ENCODE measurements at places on chromosomes 4 and X.

GRCh38 chr4:39415678-39416283 is 9.1 kb downstream of the KLB start:
- DNase-seq = no peak

GRCh38 chrX:105098201-105098600 is 122.3 kb downstream of the TEX13A start:
- DNase-seq = no peak

DNA sequence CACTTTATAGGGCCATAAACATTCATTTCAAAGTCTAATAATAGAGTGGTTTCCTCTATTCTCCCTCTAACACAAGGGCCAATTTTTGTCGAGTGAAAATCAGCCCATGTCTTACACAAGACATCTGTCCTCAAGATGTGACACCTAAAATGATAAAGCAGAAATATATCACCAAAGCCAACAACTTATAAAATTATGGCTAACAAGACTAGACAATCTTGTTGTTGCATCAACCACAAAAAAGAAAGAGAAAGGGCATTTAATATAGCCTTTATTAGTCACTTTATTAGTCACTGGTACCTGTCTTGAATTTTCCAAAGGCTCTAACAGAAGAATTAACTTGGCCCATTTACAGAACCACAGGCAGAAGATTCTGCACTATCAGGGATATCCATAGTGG is 161.6 kb downstream of the SMIM20 start:
- DNase-seq = no peak

GRCh38 chrX:120021927-120022326 is 55.6 kb downstream of the RHOXF2B start:
- DNase-seq = no peak

DNA sequence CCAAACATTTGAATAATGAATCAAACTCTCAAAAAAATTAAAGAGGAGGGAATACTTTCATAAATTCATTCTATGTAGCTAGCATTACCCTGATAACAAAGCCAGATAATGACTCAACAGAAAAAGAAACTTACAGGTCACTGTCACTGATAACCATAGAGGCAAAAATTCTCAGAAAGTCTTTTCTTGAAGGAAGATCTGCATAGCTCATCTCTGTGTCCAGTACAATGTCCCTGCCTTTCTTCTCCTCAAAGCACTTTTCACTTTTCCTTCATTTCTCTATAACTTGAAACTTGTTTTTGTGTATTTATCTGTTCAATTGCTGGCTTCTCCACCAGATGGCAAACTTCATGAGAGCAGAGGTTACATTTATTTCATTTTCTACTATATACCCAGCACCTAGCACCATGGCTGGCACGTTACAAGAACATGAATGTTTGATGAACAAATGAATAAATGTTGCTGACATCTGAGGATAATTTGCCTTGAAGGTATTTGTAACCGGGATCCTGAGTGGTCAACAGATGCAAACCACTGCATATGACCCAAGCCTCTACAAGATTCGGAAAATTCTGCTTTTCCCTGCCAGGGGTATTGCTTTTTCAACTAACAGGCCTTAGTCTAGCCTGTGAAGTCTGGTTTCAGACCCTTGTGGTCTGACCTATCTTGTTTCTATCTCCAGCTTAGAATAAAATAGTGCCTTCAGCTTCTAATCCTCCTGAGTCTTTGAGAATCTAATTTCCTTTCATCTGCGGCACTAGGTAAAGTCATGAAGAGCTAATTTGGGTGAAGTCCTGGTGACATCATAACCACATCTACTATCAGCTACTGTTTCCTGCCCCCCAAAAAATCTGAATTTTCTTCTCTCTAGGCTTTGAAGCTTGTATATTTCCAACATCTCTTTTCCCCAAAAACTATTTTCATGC is 52.5 kb upstream of the ANTXR2 start:
- no peak for DNase-seq

GRCh38 chr4:124953061-124953460 is 240.5 kb upstream of the ANKRD50 start:
- DNase-seq = no peak
